ENCODE measurements at places on chromosomes 7 and 10.

- DNase-seq: no peak
Observed at GRCh38 chr10:58266826-58267712, 625 bp downstream of the IPMK start.

DNA sequence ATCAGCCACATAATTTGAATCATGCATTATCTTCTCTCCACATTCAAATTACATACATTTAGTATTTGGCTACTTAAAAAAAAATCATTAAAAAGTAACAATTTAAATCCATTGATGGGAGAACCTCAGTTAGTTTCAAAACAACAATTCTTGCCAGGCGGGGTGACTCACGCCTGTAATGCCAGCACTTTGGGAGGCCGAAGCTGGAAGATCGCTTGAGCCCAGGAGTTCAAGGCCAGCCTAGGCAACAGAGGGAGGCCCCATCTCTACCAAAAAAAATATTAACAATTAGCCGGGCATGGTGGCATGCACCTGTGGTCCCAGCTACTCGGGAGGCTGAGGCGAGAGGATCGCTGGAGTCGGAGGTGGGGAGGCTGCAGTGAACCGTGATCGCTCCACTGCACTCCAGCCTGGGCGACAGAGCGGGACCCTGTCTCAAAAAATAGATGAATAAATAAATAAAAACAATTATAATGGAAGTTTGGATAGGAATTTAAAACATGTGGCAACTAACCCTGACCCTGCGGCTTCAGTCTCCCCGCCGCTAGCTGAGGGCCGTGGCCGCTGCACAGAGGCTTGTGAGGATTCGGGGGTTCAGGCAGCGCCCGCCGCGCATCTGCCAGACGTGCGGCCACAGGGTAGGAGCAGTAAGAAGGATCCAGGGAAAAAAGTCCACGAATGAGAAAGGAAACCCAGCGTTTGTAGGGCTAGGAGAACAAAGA lies 1.1 kb upstream of the CSGALNACT2 start:
- no peak for DNase-seq

- no peak for DNase-seq
Observed at GRCh38 chr10:88526501-88527105, 56.5 kb downstream of the RNLS start.

DNA sequence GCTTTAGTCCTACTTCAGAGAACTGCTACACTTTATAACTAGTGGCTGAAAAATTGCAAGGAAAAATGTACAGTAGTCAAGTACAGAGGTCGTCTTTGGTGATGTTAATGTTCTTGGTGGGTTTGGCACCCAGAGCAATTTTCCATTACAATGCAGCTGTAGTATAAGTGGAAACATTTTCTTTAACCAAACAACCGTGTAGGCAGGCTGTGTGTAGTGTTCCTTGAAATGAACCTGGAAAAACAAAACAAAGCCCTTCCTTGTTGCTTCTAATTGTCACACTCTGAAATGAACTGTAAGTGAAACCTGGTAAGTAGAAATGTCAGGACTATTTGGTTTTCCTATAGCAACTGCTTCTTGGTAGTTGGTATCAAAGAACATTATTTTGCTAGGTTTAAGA lies 256.9 kb downstream of the MDFIC start:
- peak; percentile 9 for DNase-seq

DNA sequence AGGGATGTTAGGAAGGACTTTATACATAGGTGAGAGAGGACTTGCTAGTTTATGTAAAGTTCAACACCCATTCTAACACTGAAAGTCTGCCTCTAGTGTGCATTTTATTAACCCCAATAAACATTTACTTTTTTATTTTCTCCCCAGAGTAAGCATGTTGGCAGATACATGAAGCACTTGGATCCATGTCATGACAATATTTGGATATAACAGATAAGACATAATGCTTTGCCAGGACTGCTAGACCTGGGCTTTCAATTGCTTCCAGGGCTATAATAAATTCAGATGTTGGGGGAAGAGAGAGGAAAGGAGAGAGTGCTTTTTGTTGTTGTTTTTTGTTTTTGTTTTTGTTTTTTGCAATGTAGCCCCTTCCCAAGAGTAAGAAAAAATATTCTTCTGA lies 269.3 kb upstream of the LRRTM3 start:
- DNase-seq: no peak

DNA sequence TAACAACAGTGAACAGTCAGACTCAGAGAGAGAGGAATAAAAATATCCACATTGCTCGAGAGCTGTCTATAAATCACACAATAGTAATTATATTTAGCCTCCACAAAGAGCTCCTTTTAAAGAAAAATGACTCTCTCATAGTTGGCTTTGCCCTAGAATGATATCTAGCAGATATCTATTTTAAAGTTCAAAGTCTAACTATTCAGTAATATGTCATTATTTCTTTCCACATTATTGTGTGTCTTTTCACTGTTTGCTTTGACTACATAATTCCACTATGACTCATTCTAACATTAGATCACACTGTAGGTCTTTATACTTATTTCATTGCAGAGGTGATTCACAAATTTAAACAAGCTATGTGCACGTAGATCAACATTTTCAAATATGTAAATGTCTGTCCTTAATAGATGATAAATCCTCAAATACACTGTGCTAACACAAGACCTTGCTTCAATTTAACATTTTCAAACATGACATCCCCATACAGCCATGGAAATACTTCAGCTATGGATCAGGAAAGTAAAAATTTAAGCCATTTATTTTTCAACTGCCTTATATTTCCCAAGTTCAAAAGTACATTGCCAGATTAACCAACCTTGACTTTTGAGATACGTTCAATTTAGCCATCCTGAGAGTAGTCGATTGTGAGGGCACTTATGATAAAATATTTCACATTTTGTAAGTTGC lies 99.9 kb upstream of the AKR1E2 start:
- no peak for DNase-seq

DNA sequence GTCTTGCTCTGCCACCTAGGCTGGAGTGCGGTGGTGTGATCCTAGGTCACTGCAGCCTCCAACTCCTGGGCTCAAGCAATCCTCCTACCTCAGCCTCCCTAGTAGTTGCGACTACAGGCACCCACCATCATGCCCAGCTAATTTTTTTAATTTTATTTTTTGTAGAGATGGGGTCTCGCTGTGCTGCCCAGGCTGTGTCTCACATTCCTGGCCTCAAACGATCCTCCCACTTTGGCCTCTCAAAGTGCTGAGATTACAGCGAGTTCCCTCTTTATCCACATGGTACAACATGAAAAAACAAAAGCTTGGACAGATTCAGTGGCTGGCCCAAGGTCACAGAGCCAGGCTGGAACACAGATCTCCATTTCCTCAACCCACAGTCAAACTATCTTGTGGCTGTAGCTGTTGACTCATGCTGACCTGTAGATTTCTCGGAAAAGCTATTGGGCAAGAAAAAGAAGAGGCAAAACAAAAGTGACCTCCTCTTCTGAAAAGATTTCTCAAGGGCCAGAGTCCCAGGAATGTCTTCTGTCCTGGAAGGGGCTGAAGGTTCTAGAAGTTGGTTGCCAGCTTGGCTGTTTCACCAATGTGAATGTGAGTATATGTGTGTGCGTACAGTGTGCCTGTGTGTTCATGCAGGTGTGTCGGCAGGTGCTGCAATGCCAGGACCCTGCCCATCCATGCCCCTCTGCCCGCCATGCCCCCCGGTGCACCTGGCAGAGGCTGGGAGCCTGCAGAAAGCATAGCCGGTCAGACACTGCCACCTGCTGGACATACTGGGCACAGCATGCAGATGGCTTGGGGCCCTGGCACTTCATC lies 28.4 kb downstream of the TMEM130 start:
- DNase-seq: no peak

- DNase-seq: no peak
Observed at GRCh38 chr7:115693779-115694178, 336.8 kb downstream of the TFEC start.

DNA sequence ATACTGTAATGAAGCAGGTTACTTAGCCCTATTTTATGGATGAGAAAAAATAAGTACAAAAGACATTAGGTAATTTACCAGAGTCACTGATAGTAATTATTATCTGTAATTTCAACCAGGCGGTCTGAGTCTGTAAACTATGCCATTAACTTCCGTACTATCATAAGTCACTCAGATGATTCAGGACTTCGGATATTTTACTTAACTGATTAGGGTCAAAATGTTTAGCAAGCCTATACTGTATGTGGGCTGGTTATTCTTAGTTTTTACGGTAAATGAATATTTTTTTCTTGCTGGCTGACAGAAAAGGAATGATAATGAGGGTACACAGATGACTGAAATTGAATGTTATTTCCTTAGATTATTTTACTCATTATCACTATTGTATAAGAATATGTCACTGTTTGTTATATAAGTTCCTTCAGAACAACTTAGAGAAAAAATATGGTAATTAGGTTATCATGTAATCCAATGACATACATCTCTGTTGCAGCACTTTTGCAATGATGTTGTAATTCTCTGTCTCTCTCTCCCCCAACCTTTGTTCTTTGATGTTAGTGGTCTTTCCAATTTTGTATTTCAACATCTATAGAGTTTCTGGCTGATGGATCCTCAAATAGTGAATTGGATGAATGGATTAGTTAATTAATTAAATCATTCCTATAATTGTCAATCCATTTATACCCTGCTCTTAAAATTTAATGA lies 165.6 kb downstream of the ZEB1 start:
- DNase-seq: no peak

- no peak for DNase-seq
Observed at GRCh38 chr10:16520900-16521299, 779 bp downstream of the C1QL3 start.

GRCh38 chr10:32112055-32112454 lies 55.8 kb upstream of the KIF5B start:
- no peak for DNase-seq

All from left renal pelvis (tissue), 4 donors.